AG04449 (cell line): ENCODE measurements at places on chromosomes 4 and X.
A peak's percentile ranks its signal among the peaks of the same experiment; 100 is the strongest.

GRCh38 chrX:109874548-109874947, 128.4 kb upstream of the TMEM164 start:
- no peak for DNase-seq

GRCh38 chr4:70902577-70903290, 565 bp downstream of the MOB1B start:
- no peak for DNase-seq

- no peak for DNase-seq
Observed at GRCh38 chrX:1449036-1449822, 3.5 kb downstream of the ASMTL start.

DNA sequence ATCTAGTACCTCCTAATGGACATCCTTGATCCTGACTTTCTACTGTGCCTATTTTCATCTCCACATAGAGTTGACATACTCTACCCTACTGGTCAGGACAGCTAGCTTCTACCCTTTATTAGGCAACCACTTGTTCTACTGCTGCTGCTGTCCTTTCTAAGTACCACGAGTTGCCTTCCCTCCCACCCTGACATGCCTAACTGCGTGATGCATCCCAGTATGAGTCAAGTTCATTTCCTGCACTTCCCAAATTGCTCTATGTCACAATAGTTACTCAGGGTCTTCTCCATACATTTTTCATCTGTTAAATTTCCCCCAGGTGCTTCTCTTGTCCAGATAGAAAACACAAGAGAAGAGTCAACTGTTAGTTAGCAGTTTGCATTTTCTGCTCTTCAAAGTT, 133.4 kb downstream of the TBC1D19 start:
- no peak for DNase-seq

DNA sequence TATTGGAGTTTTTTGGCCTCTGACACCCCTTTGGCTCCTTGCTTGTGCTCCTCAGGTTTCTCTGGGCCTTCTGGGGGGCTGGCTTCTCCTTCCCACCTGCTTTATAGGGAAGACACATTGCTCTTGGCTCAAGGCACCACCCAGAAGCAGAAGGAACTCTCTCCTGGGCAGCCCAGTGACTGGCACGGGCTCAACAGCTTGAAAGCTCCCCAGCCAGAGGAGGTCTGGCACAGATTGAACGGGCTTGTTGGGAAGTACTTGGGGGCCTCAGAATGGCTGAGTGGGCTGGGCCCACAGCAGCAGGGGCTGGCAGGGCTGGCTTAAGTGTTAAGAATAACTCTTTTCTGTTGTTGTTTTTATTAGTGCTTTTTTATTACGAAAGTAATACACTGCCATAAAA, 11.2 kb upstream of the ZNF185 start:
- DNase-seq: no peak

GRCh38 chr4:64967286-64967685, 558.0 kb upstream of the TECRL start:
- no peak for DNase-seq

GRCh38 chrX:4663085-4663484, 949.6 kb upstream of the PRKX start:
- DNase-seq: no peak

DNA sequence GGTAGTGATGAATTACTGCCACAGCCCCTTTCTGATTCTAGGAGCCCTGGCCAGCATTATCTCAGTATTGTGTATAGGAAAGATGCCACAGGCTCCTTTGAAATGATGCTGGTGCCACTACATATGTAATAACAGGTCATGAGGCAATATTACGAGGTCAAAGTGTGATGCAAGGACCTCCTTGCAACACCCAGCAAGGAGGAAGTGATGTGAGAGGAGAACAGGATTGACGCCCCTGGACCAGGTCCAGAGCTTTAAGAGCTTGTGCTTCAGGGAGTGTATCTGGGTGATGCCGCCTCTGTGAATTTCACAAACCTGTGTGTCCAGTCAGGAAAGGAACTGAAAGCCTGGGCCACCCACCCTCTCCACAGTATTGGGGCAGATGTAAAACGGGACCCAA, 261.8 kb downstream of the MID1IP1 start:
- no peak for DNase-seq

DNA sequence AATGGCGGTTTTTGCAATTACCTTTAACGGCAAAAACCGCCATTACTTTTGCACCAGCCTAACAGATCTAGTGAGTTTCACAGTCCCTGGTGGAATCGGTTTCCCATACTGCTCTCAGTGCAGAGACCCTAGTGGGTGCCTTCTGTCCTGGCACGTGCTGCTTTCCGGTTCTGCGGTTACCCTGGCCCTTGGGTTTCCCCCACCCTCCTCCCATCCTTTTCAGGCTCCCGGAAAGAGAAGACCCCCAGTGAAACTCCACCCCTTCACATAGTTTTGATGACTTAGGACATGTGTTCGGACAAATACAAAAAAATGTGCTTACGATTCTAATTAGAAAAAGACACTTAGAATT, 36.9 kb downstream of the NLGN3 start:
- no peak for DNase-seq

GRCh38 chr4:106582103-106582502, 213.5 kb upstream of the GIMD1 start:
- no peak for DNase-seq

- no peak for DNase-seq
Observed at GRCh38 chr4:13836946-13837912, 209.7 kb upstream of the BOD1L1 start.

- no peak for DNase-seq
Observed at GRCh38 chr4:178812866-178813265, 1370.6 kb upstream of the AGA start.

DNA sequence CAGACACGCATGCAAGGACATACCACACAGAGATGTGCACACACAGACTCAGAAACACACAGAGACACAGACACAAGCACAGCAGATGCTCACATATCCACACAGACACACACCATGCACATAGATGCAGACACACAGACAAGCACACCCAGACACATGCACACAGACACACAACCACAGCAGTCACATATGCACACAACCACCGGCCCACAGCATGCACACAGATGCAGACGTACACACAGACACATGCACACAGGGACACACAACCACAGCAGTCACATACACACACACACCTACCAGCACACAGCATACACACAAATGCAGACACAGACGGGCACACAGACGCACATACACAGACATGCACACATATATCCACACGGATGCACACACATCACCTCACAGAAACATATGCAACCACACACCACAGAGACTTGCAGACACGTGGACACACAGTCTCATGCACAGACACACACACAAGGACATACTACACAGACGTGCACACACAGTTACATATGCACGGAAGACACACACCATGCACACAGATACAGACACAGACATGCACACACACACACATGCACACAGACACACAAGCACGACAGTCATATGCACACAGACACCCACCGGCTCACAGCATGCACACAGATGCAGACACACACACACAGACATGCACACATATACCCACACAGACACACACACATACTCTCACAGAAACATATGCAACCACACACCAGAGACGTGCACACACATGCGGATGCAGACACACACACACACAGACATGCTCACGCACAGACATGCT, 25.2 kb upstream of the SLC25A6 start:
- no peak for DNase-seq

DNA sequence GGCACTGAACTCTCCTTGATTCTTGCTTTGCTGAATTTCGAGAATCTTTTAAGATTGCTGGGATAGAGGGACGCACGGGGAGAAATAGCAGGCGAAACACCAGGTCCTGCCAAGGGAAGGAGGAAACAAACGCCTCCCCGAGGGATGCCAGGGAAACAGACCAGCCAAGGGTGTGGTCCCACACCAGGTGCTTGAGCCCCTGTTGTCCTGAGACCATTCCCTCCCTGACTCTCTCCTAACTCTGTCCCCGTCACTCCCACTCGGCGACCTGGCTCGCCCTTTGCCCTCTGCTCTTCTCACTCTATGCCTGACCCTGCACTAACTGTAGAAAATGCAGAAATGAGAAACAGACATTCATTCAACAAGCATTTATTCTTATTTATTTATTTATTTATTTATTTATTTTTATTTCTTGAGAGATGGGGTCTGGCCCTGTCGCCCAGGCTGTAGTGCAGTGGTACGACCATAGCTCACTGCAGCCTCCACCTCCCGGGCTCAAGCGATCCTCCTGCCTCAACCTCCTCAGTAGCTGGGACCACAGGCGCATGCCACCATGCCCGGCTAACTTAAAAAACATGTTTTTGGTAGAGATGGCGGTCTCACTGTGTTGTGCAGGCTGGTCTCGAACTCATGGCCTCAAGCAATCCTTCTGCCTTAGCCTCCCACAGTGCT, 16.2 kb downstream of the CTAG1B start:
- DNase-seq: no peak

DNA sequence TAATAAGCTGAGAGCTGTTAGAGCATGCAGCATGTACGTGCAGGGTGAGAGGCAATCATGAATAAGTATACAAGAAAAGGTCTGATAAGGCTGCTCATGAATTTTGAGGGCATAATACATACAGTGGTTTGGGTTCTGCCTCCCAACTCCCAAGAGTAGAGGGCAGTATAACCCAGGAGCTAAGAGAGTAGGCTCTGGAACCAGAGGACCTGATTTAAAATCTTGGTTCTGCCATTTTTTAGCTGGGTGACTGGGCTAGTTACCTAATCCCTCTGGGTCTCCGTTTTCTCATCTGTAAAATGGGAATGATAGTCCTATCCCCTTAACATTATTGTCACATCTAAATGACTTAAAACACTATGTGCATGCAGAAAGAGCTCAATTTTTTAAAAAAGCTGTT, 85.3 kb downstream of the LNX1 start:
- DNase-seq: no peak

GRCh38 chrX:101117701-101118100, 19.7 kb downstream of the CENPI start:
- DNase-seq: no peak

- DNase-seq: peak; percentile 85
Observed at GRCh38 chr4:77921701-77922100, 59.1 kb downstream of the MRPL1 start.

- DNase-seq: no peak
Observed at GRCh38 chr4:83536362-83537272, 709 bp downstream of the GPAT3 start.

DNA sequence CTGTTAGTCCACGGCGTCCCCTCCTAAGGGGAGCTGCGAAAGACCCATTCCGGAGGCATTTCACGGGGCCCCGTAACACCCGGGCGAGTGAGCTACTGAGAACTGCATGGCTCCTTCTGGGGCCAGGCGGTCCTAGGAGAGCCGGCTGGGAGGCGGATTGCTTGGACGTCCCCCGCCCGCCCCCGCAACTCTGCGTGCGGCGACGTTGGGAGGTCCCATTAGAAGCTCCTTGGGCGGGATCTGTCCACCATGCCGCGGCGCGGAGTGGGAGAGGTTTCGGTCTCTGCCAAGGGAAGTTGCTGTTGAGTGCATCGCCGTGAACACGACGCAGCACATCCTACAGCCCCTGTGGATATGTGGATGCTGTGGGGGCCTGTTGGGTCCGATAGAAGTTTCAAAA, 85.4 kb upstream of the IGFBP7 start:
- DNase-seq: no peak

DNA sequence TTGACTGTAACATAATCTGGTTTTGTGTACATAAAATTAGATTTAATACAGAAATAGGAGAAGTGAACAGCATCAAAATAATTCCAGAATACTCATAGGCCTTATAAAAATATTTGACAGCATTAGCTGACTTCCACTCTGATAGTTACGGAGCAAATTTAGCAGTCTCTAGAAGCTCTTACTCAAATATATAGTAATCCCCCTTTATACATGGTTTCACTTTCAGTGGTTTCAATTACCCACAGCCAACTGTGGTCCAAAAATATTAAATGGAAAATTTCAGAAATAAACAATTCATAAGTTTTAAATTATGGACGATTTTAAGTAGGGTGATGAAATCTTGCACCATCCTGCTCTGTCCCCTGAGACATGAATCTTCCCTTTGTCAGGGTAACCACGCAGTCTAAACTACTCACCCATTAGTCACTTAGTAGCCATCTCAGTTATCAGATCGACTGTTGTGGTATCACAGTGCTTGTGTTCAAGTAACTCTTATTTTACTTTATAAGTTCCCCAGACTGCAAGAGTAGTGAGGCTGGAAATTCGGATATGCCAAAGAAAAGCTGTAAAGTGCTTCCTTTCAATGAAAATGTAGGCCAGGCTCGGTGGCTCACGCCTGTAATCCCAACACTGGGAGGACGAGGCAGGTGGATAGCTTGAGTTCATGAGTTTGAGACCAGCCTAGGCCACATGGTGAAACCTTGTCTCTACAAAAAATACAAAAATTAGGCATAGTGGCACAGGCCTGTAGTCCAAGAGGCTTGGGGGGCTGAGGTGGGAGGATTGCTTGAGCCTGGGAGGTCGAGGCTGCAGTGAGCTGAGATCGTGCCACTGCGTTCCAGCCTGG, 17.2 kb upstream of the RTL9 start:
- DNase-seq: peak; percentile 69

- DNase-seq: no peak
Observed at GRCh38 chrX:11304829-11305228, 11.6 kb downstream of the AMELX start.

GRCh38 chr4:27881705-27882104, 1021.1 kb downstream of the STIM2 start:
- DNase-seq: no peak

DNA sequence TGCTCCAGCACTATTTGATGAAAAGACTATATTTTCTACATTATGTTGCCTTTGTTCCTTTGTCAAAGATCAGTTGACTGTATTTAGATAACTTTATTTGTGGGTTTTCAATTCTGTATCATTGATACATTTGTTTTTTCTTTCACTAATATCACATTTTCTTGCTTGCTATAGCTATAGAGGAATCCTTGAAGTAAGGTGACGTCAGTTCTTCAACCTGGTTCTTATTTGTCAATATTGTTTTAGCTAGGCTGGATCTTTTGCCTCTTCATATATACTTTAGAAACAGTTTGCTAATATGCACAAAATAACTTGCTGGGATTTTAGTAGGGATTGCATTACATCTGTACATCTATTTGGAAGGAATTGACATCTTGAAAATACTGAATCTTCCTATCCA, 21.0 kb downstream of the TECRL start:
- DNase-seq: no peak

- no peak for DNase-seq
Observed at GRCh38 chrX:122914256-122914655, 269.8 kb upstream of the GRIA3 start.

DNA sequence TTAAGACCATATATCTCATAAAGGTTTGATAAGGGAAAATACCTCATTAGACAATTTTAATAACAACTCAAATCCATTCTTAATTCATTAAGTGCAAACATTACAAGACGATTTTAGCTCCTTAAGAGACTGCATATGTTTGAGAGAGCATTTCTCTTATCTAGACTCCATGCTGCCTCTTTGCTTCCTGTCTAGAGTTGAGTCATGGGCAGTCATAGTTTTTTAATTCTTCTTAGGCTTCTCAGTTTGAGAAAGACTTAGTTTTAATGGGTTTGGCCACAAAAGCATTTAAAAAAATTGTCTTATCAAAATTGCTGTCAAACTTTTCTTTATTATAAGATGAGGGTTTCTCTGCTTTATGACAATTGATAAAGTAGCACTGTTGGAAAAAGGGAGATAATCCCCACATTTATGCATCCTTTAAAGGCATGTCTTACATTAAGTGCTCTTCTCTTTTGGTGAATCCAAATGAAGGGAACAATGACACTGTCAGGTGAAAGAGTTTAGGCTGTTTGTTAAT, 713.4 kb downstream of the PCDH18 start:
- DNase-seq: no peak

- peak; percentile 10 for DNase-seq
Observed at GRCh38 chr4:124754681-124755080, 42.1 kb upstream of the ANKRD50 start.

- DNase-seq: no peak
Observed at GRCh38 chr4:151786158-151786495, 25.3 kb upstream of the GATB start.

- DNase-seq: no peak
Observed at GRCh38 chr4:40247350-40247749, 50.5 kb downstream of the RHOH start.
